Left ventricle myocardium superior (tissue), 1 donor: ENCODE measurements at places on chromosomes 6 and 20. TPM values are rescaled to one million over a fixed set of nuclear protein-coding genes. Genes with fewer than 3 reads are reported as not detected.

Gene CDH4
- not detected for total RNA-seq

Gene SIM1
- not detected for total RNA-seq

Gene AIF1
- 15.5 TPM for total RNA-seq

Gene FKBP1C
- 0.77 TPM for total RNA-seq

Gene CST2
- total RNA-seq = not detected

Gene CST3
- total RNA-seq = 887 TPM

Gene WFDC12
- not detected for total RNA-seq

Gene PRKN
- total RNA-seq = 23.1 TPM

Gene SOD2
- total RNA-seq = 1,053 TPM

Gene DEFB129
- total RNA-seq = not detected
